Tibial nerve (tissue), 4 donors: ENCODE measurements at places on chromosomes 6 and 20.

DNA sequence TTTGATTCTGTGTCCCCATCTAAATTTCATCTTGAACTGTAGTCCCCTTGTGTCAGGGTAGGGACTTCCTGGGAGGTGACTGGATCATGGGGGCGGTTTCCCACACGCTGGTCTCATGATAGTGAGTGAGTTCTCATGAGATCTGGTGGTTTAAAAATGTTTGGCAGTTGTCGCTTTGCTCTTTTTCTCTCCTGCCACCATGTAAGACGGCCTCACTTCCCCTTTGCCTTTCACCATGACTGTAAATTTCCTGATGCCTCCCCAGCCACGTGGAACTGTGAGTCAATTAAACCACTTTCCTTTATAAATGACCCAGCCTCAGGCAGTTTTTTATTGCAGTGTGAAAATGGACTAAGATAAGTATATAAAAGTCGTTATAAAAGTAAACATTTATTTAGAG, 80.5 kb upstream of the SGK1 start:
- H3K36me3 ChIP-seq, result no peaks in the 10 kb centered on the region
- H3K4me1 ChIP-seq, result no peaks in the 10 kb centered on the region
- H3K27ac ChIP-seq, result no peak overlapping the region
- no peak overlapping the region for H3K4me3 ChIP-seq
- DNase-seq, result no peak

GRCh38 chr20:36469973-36470372, 71.3 kb upstream of the MYL9 start:
- DNase-seq, result no peak
- no peaks in the 10 kb centered on the region for H3K36me3 ChIP-seq
- H3K27me3 ChIP-seq, result no peaks in the 10 kb centered on the region
- H3K4me1 ChIP-seq, result no peaks in the 10 kb centered on the region

- DNase-seq, result peak; percentile 57
- no peaks in the 10 kb centered on the region for H3K27me3 ChIP-seq
- H3K4me1 ChIP-seq, result no peaks in the 10 kb centered on the region
- H3K27ac ChIP-seq, result no peak overlapping the region
- no peak overlapping the region for H3K4me3 ChIP-seq
These were observed 105.1 kb upstream of the HCRTR2 start for GRCh38 chr6:55069132-55069781.

DNA sequence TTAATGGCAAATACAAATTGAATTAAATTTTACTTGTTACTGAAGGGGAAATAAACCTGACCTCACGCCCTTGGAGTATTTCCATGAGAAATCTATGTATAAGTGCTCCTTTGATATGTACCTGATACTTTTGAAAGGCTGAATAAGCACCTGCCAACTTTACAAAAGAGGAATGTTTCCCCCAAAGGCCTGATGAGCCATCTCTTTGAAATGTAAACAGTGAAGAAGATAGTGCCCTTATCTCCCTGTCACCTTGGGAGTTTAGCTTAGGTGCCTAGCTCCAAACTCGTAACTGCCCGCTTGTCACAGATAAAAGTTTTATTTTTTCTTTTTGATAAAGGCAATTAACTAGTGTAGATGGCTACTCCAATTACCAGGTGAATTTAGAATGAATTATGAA, 1.1 kb upstream of the ZNF343 start:
- DNase-seq, result no peak
- no peaks in the 10 kb centered on the region for H3K27me3 ChIP-seq
- H3K4me3 ChIP-seq, result no peak overlapping the region

- peaks cover 13% of the 10 kb centered on the region for H3K4me1 ChIP-seq
- H3K36me3 ChIP-seq, result no peaks in the 10 kb centered on the region
- DNase-seq, result no peak
- H3K4me3 ChIP-seq, result no peak overlapping the region
These were observed 21.2 kb downstream of the PTPRK start for GRCh38 chr6:128499079-128499731.

DNA sequence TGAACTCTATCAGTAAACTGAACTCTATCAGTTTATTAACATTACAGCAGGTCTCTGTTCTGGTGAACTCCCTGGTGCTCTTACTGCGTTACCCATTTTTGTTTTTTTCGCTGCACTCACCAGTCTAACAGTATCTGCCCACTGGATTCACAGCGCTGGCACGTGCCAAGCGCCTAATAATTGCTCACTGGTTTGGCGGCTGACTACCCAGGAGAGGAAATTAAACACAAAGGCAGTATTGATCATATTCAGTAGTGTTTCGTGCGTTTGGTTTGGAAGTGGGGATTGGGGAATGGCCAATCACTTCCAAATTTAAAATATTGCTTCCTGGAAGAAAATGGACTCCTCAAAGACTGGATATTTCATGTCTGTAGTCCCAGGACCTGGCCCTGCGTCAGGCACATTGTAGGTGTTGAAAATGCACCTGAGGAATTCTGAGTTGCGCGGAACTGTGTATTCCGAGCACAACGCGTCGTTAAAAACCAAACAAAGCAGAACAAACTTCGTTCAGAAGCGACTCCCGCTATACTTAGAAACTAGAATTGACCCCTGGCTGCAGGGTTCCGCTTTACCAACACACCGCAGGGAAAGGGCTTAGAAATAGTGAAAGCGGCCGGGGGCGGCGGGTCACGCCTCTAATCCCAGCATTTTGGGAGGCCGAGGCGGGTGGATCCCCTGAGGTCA, 1.1 kb upstream of the RPS12 start:
- peak overlapping the region; percentile 70 for H3K4me3 ChIP-seq
- peak overlapping the region; percentile 90 for H3K27ac ChIP-seq
- H3K27me3 ChIP-seq, result no peaks in the 10 kb centered on the region
- peak; percentile 34 for DNase-seq
- H3K36me3 ChIP-seq, result no peaks in the 10 kb centered on the region

DNA sequence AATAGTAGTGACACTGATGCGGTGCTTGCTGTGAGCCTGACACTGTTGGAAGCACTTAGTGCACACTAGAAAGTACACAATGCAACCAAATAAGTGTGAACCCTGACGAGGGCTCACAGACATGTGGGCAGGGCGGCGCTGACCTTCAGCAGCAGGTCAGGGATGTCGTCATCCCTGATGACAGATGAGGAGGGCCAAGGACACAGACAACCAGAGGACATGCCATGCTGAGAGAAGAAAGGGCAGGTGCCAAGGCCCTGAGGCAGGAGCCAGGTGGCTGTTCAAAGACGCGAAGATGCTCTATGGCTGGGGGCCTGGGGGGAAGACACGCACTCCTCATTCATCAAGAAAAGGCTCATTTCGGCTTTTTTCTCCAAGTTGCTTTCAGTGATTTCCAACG, 176.4 kb upstream of the CST7 start:
- H3K36me3 ChIP-seq, result no peaks in the 10 kb centered on the region
- no peak overlapping the region for H3K4me3 ChIP-seq
- no peak overlapping the region for H3K27ac ChIP-seq
- no peaks in the 10 kb centered on the region for H3K4me1 ChIP-seq
- H3K27me3 ChIP-seq, result no peaks in the 10 kb centered on the region

GRCh38 chr6:20365456-20365855, 36.2 kb upstream of the E2F3 start:
- no peak overlapping the region for H3K4me3 ChIP-seq
- DNase-seq, result no peak

GRCh38 chr20:50491168-50491567, 19.0 kb upstream of the PTPN1 start:
- H3K4me1 ChIP-seq, result no peaks in the 10 kb centered on the region
- no peak overlapping the region for H3K27ac ChIP-seq
- H3K36me3 ChIP-seq, result no peaks in the 10 kb centered on the region
- no peaks in the 10 kb centered on the region for H3K27me3 ChIP-seq
- H3K4me3 ChIP-seq, result no peak overlapping the region
- no peak for DNase-seq

DNA sequence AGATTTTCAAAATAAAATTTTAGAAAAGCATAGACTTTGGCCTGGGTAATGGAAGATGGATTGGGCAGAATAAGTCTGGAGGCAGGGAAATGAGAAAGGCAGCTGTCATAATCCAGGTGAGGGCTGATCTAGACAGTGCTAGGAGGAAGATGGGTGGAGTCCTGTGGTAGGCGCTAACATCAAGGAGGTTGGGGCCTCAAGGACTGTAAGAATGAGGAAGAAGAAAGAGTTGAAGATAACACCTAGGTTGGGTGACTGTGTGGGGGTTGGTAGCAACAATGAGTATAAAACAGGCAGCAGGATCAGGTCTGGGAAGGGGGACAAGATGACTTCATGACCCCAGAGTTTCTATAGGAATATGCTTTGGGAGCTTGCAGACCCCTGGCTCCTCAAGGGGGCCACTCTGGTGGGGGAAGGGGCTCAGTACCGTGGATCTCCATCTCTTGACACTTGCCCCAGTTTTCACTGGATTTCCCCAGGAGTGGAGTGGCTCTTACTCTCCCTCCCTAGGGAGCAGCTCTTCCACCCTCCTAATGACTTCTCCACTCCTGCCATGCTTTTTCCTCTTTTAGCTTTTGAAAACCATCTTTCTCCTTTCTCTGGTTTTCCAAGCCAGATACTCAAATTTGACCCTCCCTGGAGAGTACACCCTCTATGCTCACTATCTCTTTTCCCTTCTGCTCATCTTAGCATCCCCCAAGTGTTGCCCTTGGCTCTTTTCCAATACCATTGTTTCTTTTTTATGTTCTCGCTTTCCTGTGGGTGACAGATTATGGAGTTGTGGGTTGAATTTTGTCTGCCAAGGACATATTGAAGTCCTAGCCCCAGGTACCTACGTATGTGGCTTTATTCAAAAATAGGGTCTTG, 14.8 kb downstream of the TRIM31 start:
- H3K4me1 ChIP-seq, result peaks cover 17% of the 10 kb centered on the region
- no peaks in the 10 kb centered on the region for H3K36me3 ChIP-seq

DNA sequence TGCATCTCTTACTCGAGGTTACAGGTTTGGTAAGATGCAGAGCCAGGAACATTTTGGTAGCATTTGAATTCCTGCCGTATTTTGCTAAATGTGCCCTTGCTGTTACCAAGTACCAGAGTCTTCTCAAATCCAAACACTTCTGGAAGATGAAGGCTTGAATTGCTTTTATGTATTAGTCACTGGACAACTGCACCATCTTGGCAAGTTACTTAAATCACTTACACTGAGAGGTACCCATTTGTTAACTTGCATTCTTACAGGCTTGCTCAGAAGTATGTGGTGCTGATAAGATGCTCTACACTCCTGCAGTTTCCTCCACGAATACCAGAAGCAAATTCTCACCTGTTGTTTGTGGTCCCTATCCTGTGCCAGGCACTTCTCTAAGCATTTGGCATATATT, 12.7 kb downstream of the IL22RA2 start:
- no peaks in the 10 kb centered on the region for H3K4me1 ChIP-seq
- H3K4me3 ChIP-seq, result no peak overlapping the region
- H3K36me3 ChIP-seq, result no peaks in the 10 kb centered on the region
- DNase-seq, result no peak
- no peak overlapping the region for H3K27ac ChIP-seq

DNA sequence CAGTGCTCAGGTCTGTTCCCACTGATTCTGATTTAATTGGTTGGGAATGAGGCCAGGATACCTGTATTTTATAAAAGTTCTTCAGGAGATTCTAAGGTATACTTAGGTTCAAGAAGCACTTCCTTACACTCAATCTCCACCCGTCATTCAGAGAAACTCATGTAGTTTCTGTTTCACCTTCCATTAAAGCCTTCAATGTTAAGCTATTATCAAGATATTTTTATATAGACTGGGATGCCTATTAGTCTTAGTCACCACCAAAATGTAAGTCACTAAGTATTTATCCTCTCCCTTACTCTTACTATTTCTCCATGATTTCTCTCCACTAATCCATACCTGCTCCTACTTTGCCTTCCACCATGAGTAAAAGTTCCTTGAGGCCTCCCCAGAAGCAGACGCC, 38.1 kb upstream of the GCLC start:
- H3K27ac ChIP-seq, result no peak overlapping the region
- H3K4me1 ChIP-seq, result no peaks in the 10 kb centered on the region
- H3K4me3 ChIP-seq, result no peak overlapping the region
- DNase-seq, result no peak
- no peaks in the 10 kb centered on the region for H3K36me3 ChIP-seq
- H3K27me3 ChIP-seq, result no peaks in the 10 kb centered on the region

GRCh38 chr20:46099491-46100287, 9.9 kb upstream of the NCOA5 start:
- no peaks in the 10 kb centered on the region for H3K27me3 ChIP-seq
- no peak for DNase-seq
- H3K27ac ChIP-seq, result no peak overlapping the region
- no peaks in the 10 kb centered on the region for H3K36me3 ChIP-seq
- no peaks in the 10 kb centered on the region for H3K4me1 ChIP-seq
- peak overlapping the region; percentile 11 for H3K4me3 ChIP-seq

- H3K27me3 ChIP-seq, result no peaks in the 10 kb centered on the region
- H3K4me3 ChIP-seq, result no peak overlapping the region
These were observed 65.6 kb upstream of the RREB1 start for GRCh38 chr6:7042056-7042653.

GRCh38 chr6:108097882-108098281, 23.3 kb upstream of the OSTM1 start:
- DNase-seq, result no peak
- H3K36me3 ChIP-seq, result no peaks in the 10 kb centered on the region
- H3K27me3 ChIP-seq, result no peaks in the 10 kb centered on the region
- H3K4me3 ChIP-seq, result no peak overlapping the region
- no peaks in the 10 kb centered on the region for H3K4me1 ChIP-seq
- H3K27ac ChIP-seq, result no peak overlapping the region

DNA sequence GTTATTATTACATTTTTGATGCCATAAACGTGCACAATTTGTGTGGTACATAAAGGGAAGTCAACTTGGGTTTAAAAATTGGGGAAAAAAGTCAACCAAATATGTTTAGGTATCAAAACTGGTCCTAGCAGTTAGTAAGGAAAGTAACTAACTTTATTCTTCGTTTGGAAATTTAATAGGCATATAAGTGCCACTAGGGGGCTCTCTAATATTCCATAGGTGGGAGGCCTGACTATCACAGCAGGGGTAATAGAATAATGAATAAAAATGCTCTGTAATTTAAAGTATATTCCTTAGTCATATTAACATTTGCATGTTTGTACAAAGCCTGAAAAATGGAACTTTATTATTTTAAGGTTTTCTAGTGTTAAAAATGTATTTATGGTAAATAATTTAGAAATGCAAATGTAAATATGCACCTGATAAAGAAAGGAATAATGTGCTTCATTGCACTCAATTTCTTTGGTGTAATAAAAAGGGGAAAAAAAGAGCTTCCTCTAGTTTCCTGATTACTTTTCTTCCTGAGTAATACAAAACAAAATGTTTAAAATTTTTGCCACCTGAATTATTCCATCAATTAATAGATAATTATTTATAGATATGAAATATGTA, 125.7 kb upstream of the HDAC2 start:
- H3K36me3 ChIP-seq, result no peaks in the 10 kb centered on the region
- peak; percentile 10 for DNase-seq
- H3K4me3 ChIP-seq, result no peak overlapping the region
- H3K27ac ChIP-seq, result no peak overlapping the region
- no peaks in the 10 kb centered on the region for H3K27me3 ChIP-seq

DNA sequence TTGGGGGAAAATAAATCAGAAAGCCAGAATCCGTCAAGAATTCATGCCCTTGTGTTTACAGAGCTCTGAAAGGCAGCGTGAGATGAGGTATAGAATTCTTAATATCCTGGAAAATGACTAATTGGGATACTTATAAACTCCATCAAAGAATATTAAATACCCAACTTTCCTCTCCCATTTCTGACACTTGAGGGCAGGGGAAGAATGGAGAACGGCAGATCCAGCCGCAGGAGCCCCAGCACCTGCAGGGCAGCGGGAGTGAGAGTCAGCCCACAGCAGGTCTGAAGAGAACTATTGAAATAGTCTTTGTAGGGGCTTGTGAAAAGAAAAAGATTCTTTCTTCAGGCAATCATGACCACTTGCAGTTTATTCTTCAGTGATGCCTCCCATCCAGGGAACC, 107.2 kb downstream of the AGPAT4 start:
- no peak overlapping the region for H3K27ac ChIP-seq
- H3K4me3 ChIP-seq, result no peak overlapping the region
- H3K4me1 ChIP-seq, result no peaks in the 10 kb centered on the region
- H3K27me3 ChIP-seq, result no peaks in the 10 kb centered on the region
